ENCODE measurements at places on chromosomes 12 and 14.

- DNase-seq, result no peak
These were observed 65.7 kb downstream of the PRKCH start for GRCh38 chr14:61387076-61387475.

DNA sequence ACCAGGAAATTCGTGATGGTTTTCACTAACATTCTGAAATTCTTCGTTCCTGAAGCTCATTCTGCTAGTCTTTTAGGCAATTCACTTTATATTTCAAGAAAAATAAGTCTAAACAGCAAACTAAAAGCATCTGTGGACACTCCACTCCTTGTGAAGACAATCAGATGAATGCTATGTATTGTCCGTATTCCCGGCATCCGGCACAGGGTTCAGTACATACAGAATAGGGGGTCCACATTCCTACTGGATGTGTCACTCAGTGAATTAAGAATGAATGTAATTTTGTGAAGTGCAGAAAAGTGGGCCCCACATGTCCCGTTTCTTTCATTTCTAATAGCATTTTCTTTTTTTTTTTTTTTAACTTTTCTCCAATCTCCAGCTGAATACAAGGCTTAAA, 241.3 kb downstream of the GRIN2B start:
- no peak for DNase-seq

- DNase-seq, result no peak
These were observed 44.8 kb upstream of the PRMT8 start for GRCh38 chr12:3446235-3446634.

DNA sequence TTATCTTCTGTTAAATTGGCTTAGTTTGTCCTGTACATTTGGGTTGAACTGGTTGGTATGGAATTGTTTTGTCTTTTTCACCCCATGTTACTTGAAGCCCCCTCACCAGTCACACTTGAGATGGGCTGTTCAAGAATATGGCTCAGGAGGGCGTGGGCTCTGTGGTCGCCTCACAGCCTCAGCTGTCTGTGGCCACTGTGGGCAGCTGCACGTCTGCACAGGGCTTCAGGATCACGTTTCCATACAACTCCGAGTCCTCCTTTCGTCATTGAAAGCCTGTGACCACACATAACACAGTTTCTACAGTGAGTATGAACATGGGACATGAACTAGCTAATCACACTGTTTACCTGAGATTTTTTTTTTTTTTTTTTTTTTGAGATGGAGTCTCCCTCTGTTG, 81.3 kb downstream of the MOK start:
- no peak for DNase-seq

DNA sequence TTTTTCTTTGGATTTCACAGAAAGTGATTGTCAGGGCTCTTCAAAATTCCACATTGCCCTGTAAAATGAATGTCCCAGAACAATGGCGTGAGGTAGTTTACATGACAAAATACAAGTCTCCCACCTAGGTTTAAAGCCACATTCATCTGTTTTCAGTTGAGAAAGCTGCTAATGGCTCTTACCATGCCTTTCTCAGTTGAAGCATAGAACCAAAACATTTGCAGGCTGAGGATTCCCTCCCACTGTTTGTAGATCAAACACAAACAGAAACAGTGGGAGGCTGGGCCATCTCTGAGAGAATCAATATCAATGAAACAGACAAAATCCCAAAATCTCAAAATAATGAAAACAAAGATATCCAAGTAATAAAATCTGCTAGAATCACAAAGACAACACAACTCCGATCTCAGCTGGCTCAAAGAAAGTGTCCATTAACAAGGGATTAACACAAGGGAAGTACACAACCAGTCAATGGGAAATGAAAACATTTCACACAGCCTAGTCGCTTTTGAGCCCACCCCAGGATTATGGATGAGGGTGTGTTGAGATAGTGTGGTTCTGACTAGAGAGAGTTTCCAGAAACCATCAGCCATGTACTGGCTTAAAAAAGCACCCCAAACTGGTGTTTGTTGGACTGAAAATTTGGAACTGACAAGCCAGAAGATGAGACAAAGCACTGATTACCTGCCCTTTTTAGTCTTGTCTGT, 54.5 kb upstream of the TMEM260 start:
- no peak for DNase-seq

DNA sequence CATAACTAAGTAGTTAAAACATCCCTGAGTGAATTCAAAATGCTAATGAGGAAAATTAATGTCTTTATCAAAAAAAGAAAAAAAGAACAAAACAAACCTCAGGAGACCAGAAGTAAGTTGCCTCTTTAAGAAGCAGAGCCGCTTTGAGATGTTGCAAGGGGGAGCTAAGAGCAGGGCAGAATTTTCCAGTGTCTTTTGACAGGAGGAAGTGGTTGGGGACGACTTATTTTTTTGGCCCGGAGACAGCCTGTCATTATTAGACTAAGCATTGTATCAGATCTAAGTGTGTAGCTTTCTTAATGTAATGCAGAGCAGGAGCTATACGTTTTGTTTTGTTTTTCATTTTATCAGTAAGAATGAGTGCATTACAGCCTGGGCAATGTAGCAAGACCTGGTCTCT, 206.6 kb downstream of the CACNA1C start:
- DNase-seq, result no peak

DNA sequence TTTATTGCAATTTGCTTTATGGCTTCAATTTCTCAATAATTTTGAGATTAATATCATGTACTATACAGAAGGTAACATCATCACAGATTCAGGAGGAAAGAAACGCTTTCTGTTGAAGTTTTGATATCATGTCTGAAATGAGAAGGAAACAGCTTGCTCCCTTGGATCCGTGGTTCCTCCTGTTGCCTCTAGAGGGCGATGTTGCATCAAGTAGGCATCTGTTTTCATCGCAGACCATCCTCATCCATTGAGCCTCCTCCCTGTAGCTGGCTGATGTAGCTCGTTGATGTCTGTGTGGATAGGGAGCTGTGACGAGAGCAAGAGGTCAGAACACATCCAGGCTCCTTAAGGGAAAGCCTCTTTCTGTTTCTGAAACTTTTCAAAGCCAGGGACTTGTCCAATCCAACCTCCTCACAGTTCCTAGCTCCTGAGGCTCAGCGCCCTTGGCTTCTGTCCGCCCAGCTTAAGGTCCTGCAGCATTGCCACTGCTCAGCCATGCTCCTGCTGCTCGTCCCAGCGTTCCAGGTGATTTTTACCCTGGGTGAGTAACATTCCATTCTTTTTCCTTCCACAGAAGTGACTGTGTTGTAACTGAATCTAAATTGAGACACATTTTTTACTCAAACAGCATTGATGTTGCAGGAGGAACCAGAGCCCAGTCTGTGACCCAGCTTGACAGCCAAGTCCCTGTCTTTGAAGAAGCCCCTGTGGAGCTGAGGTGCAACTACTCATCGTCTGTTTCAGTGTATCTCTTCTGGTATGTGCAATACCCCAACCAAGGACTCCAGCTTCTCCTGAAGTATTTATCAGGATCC, 304.8 kb upstream of the OR4E1 start:
- peak; percentile 37 for DNase-seq

GRCh38 chr12:28446031-28446430, 255.8 kb downstream of the CCDC91 start:
- no peak for DNase-seq

- DNase-seq, result peak; percentile 48
These were observed 16.0 kb downstream of the AMDHD1 start for GRCh38 chr12:95959107-95959506.

DNA sequence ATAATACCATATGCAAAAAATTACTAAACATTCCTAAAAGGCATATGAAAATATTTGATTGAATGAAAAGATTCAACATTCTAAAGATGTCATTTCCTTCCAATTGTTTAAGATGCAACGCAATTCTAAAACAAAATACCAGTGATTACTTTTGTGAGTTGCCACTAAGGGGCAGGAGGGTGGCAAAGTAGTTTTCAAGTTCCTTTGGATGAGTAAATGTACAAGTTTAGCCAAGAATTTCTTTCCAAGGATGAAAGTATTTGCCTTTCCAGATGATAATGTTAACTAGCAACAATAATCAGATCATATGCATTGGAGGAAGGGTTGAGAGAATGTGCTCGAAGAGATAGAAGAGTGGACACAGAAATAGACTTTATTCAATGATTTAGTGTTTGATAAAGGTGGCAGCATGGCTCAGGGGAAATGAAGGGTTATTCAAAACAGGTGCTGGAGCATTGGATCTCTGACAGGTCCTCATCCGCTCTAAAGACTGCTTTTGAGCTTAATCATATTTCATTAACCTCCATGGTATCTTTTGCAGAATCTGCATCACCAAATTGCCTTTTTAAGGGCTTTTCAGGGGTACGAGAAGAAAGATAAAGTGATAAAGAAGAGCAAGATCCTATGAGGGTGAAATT, 678.5 kb upstream of the TBX3 start:
- DNase-seq, result no peak

- no peak for DNase-seq
These were observed 7.9 kb upstream of the CPSF6 start for GRCh38 chr12:69231479-69231878.

DNA sequence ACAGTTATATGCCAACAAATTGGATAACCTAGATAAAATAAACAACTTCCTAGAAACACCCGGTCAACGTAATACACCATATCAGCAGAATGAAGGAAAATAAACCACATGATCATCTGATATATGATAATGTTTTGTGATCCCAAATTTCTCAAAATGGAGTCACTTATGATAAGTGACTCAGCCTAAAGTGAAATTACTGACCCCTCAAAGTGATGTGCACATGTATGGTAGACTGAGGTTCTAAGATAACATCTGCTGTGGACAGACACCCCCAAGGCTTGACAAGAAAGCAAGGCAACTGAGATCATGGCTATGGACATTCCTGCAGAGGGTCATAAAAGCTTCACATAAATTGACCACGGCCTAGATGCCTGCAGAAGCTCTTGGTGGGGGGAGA, 105.1 kb upstream of the DCN start:
- DNase-seq, result no peak

DNA sequence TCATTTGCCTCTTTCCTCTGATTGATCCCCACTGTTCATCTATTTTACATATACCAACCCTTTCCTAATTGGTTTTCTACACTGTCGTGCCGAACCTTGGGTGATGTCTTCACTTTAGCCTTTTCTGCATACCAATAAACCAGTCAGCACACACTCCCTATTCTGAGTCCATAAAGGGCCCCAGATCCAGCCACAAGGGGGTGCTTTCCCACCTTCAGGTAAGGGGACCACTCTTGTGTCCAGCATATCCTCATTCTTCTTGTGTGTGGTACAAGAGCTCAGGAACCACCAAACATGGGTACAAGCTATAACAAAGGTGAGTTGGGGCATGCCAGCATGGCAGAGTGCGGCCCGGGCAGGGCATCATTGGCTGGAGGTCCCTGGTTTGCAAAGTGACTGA, 859.8 kb downstream of the FSCB start:
- DNase-seq, result no peak

GRCh38 chr14:36976571-36977023, 195.8 kb downstream of the SLC25A21 start:
- DNase-seq, result no peak

DNA sequence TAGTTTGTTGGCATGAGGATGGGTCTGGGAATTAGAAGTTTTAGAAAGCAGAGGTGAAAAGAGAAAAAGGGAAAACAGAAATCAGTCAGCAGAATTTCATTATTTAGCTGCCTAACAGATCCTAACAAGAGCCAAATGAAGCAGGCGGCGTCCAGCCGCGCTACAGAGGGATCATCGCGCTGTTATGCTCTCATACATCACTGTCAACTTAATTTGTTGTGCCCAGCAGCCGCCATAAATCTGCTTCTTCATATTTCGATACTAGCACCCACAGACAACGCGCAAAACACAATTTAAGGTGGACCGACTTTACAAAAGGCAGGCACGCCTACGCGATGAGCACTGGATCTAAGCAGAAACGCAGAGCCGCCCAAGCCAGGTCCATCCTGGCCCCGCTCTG, 66.7 kb downstream of the SETD3 start:
- no peak for DNase-seq

DNA sequence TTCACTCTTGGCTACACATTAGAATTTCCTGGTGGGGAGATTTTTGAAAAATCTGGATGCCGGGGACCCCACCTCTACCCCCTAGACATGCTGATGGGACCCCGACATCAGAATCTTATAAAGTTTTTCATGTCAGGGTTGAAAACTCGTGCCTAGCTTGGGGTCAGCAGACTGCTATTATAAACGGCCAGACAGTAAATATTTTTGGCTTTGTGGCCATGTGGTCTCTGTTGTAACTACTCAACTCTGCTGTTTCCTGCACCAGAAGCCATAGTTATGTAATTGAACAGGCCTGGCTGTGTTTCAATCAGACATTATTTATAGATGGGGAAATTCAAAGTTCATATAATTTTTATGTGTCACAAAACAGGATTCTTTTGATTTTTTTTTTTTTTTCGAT, 41.6 kb downstream of the ACACB start:
- no peak for DNase-seq

- no peak for DNase-seq
These were observed 81.1 kb upstream of the ST8SIA1 start for GRCh38 chr12:22415342-22416309.

- no peak for DNase-seq
These were observed 39.7 kb upstream of the EML1 start for GRCh38 chr14:99753225-99754140.

DNA sequence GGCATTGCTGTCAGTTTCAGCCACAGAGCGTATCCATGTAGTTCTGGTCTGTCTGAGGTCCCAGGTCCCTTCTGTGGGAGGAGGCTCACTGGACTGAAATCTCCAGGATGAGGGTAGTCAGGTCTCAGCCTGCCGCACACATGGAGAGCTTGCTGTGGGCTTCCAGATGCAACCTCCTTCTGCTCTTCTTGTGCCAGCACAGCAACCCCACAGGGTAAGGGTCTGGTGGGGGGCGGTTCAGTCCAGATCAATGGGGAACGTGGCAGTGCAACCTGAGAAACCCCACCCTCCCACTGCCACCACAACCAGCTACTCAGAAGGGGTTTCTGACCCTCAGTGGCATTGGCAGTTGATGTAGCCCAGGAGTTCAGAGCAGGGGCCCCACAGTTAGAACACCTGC, 61.2 kb downstream of the BEGAIN start:
- no peak for DNase-seq

DNA sequence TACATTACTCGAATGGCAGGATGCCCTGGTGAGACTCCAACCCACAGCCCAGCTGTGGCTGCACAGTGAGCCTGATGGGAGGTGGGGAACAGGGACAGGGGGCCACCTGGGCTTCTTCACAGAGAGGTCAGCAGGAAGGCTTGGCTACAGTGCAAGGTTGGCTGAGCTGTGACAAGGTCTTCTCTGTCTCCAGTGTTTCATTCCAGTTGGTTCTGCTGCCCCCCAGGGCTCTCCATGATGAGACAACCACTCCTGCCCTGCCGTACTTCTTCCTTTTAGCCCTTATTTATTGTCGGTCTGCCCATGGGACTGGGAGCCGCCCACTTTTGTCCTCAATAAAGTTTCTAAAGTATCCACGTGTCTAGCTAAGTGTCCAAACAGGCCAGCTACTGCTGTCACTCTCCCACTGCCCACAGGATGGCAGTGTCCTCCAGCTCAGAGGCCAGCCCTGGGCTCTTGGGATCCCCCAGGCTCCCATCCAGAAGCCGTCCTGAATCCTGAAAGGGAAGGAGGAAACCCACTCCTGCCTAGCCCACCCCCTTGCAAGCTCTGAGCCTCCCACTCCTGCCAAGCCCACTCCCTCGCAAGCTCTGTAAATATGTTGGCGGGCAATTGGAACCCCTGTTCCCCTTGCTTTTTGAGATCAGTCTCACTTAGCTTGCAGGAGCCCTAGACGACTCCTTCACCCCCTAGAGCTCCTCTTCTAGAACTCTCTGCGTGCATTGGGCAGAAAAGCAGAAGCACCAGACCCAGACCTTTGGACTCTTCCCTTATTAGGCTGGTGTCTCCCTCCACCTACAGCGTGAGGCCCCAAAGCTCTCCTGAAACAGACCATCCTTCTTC, 5.4 kb downstream of the C1QL4 start:
- DNase-seq, result peak; percentile 96

Data from HuH-7 (cell line).